ENCODE measurements at places on chromosomes 1 and 21.

- no peak overlapping the region for H3K4me3 ChIP-seq
- H3K4me1 ChIP-seq, result no peaks in the 10 kb centered on the region
- no peak for DNase-seq
- H3K27me3 ChIP-seq, result no peaks in the 10 kb centered on the region
- H3K36me3 ChIP-seq, result no peaks in the 10 kb centered on the region
Observed at GRCh38 chr21:38787461-38788274, 18.1 kb upstream of the ETS2 start.

GRCh38 chr1:228308085-228308601, 98.5 kb downstream of the TRIM11 start:
- H3K4me1 ChIP-seq, result no peaks in the 10 kb centered on the region
- no peak overlapping the region for H3K27ac ChIP-seq
- no peak overlapping the region for H3K4me3 ChIP-seq
- DNase-seq, result no peak
- no peaks in the 10 kb centered on the region for H3K27me3 ChIP-seq

- no peak overlapping the region for H3K4me3 ChIP-seq
- DNase-seq, result no peak
- no peak overlapping the region for H3K27ac ChIP-seq
- H3K36me3 ChIP-seq, result no peaks in the 10 kb centered on the region
Observed at GRCh38 chr1:7409278-7409677, 361.8 kb upstream of the VAMP3 start.

DNA sequence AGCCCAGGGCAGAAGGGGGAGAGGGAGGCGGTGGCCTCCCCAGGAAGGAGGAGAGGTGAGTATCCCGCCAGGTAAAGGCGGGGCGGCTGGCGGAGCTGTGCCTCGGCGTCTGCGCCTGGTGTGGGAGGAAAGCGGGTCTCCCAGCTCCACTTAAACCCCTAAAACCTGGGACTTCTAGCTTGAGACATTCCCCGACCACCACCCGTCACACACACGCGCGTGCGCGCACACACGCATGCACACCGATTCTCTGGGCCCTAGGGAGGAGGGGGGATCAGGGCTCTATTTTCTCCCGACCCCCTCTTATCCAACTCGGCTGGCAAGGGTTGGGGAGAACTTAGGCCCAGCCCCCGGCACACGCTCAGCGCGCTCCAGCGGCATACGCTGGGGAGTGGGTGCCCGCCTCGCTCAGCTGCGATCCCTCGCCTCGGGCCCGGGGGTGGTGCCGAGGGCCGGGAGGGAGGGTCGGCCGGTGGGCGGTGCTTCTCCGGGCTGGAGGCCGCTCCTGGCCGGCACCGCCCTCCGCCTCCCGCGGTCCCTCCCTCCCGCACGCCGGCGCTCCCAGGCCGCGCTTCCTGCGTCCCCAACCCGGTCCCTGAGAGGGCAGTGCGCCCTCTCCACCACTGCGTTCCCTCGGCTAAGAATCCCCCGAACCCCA, at the start of gene TMEM51:
Gene TMEM51, plus strand, starts transcription at position 564 of the 658 bp plus-strand sequence. CDS start 61,341 bp downstream, outside the sequence.
- DNase-seq, result no peak
- no peaks in the 10 kb centered on the region for H3K27me3 ChIP-seq
- peak within 1 kb of the TSS; percentile 85 for H3K27ac ChIP-seq
- no peaks in the 10 kb centered on the region for H3K36me3 ChIP-seq
- H3K4me3 ChIP-seq, result peak within 1 kb of the TSS; percentile 76

DNA sequence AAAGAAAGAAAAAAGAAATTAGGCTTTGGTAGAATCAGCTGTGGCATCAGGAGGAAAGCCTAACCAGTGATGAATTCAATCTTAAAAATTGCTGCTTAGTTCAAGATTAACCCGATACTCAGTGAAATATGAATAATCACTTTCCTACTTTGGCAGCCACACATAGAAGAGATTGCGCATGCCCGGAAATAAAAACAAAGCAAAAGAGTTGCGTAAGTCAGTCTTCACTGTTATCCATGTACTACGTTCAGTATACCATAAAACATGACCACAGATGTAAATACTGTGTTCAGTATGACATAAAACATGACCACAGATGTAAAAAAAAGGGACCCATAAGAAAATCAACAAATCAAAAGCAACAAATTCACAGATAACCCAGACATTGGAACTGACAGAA, 19.2 kb downstream of the CD1D start:
- no peak for DNase-seq
- no peak overlapping the region for H3K4me3 ChIP-seq

DNA sequence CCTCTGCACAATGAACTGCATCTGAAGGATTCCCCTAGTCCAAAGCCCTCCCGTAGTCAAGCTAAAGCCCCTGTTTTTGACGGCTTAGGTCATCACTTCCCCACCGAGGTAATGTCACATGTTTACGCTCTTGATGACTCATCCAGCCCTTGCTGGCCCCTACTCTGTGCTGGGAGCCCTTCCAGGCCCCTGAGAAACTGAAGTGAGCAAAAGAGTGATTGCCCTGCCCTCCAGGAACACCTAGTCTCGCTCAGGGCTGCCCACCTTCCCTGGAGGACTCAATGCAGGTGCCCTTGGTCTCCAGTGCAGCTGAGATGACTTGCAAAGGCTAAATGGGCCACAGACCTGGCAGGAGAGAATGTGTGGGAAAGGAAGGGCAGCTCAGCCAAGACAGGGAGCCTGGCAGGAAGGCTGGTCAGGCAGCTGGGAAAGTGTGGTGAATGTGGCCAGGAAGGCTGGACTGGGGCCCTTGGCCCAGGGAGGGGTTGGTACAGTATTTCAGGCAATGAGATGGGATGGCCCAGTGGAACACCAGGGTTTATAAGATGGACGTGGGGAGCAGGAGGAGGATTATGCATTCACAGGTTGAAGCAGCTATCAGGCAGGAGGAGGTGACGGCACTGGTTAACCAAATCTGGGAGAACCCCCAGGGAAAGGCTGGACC, 345.6 kb downstream of the NPHP4 start:
- H3K4me3 ChIP-seq, result no peak overlapping the region
- H3K36me3 ChIP-seq, result no peaks in the 10 kb centered on the region
- H3K4me1 ChIP-seq, result no peaks in the 10 kb centered on the region
- no peak overlapping the region for H3K27ac ChIP-seq

DNA sequence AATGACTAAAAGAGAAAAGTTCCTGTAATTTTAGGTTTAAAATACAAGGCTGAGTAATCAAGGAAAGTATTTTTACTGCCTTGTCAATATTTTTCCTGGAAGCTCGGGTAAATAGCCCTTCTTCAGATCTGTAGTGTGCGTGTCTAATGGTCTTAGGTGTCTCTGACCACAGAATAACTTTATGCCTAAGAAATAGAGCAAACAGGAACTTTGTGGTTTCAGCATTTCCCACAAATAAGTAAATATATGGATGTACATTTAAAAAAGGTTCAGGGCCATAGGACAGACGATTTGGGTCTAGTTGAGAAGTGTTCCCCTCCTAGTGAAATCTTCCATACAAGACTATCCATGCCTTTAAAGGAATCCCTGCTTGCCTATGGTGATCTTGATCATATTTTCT, 107.0 kb downstream of the ZC3H11B start:
- H3K4me3 ChIP-seq, result no peak overlapping the region
- no peaks in the 10 kb centered on the region for H3K27me3 ChIP-seq
- H3K4me1 ChIP-seq, result no peaks in the 10 kb centered on the region
- H3K27ac ChIP-seq, result no peak overlapping the region
- H3K36me3 ChIP-seq, result no peaks in the 10 kb centered on the region

DNA sequence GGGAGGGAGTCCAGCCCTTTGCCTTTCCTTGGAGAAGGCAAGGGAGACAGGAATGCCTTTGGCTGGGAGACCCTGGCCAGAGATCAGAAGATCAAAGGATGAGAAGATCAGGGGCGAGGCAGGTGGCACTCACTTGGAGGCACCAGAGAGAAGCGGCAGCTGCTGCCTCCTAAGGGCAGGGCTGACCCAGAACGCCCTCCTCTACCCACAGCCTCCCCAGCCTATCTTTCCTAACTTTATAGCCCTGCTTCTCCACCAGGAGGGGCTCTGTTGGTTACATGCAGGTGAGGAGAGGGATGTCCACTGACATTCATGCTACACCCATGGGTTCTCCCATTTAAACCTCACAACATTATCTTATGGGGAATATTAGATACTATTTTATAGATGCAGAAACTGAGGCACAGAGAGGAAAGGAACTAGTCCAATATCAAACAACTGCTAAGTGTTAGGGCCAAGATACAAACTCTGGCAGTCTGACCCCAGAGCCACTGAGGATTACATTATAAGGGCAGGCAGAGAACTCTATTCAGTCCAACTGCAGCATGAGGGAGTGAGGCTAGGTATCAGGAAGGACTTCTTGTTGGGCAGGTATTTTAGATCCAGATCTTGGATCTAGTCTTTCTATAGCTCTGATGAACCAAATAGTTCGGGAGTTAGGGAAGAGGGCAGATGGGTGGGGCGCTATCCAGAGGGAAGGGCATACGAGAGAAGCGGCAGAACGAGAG, 19.9 kb downstream of the LGR6 start:
- no peak overlapping the region for H3K4me3 ChIP-seq
- H3K4me1 ChIP-seq, result peaks cover 4% of the 10 kb centered on the region
- H3K27me3 ChIP-seq, result peaks cover 58% of the 10 kb centered on the region
- DNase-seq, result no peak
- H3K27ac ChIP-seq, result no peak overlapping the region

GRCh38 chr1:47618830-47619229, 181.0 kb downstream of the FOXD2 start:
- no peaks in the 10 kb centered on the region for H3K36me3 ChIP-seq
- DNase-seq, result no peak
- no peaks in the 10 kb centered on the region for H3K27me3 ChIP-seq
- no peak overlapping the region for H3K4me3 ChIP-seq
- no peak overlapping the region for H3K27ac ChIP-seq

GRCh38 chr1:117036018-117036461, 24.1 kb upstream of the TTF2 start:
- no peaks in the 10 kb centered on the region for H3K27me3 ChIP-seq
- H3K4me3 ChIP-seq, result no peak overlapping the region
- no peaks in the 10 kb centered on the region for H3K36me3 ChIP-seq
- DNase-seq, result no peak
- H3K4me1 ChIP-seq, result no peaks in the 10 kb centered on the region

DNA sequence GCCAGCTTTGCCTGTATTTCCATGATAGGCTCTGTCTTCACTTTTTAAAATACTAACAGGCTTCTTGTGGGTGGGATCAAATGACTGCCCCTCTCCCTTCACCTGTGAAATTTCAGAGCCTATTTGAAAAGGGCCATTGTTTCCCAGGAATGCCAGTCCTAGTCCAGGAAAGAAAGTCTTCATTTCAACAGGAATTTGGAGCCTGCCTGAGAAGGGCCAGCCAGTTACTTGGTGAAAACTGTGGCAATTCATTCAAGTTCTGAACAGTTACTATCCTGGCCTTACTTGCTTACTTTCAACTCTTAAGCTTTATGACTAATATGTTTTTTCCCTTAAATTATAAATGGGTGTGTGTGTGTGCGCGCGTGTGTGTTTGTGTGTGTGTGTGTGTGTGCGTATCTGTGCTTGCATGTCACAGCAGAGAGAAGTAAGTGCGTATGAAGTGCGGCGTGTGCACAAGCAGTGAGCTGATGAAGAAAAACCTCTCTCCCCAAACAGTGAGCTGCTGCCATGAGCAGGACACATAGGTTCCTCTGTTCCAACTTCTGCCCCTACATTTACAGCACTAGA, 67.5 kb upstream of the RNPC3 start:
- H3K27me3 ChIP-seq, result no peaks in the 10 kb centered on the region
- H3K4me3 ChIP-seq, result no peak overlapping the region
- no peak overlapping the region for H3K27ac ChIP-seq
- no peaks in the 10 kb centered on the region for H3K36me3 ChIP-seq

GRCh38 chr1:103265551-103265950, 157.2 kb upstream of the COL11A1 start:
- no peaks in the 10 kb centered on the region for H3K36me3 ChIP-seq
- no peaks in the 10 kb centered on the region for H3K4me1 ChIP-seq
- H3K4me3 ChIP-seq, result no peak overlapping the region

- H3K4me1 ChIP-seq, result no peaks in the 10 kb centered on the region
- H3K4me3 ChIP-seq, result no peak overlapping the region
- H3K36me3 ChIP-seq, result no peaks in the 10 kb centered on the region
- H3K27ac ChIP-seq, result no peak overlapping the region
Observed at GRCh38 chr1:63429281-63429680, 61.9 kb downstream of the ALG6 start.

GRCh38 chr1:77552626-77553025, 129.8 kb downstream of the ZZZ3 start:
- no peaks in the 10 kb centered on the region for H3K27me3 ChIP-seq
- no peaks in the 10 kb centered on the region for H3K36me3 ChIP-seq
- no peak overlapping the region for H3K27ac ChIP-seq
- DNase-seq, result no peak
- H3K4me3 ChIP-seq, result no peak overlapping the region

DNA sequence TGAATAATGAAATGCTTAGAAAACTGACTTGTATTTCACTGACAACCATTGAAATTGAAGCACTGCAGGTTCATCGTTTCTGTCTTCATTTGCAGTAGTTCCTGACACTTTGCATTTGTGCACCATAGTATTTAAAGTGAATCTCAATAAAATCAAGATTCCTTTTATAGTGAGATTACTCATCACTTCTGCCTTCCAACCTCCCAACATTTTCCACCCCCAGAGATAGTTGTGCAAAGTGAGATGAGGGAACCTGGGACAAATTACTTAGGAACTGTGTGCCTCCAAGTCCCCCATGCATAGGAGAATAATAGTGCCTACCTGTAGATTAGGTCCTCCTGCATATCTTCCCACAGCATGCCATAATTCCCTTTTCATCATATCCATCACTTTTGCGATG, 114.9 kb upstream of the DPT start:
- no peak overlapping the region for H3K27ac ChIP-seq
- no peaks in the 10 kb centered on the region for H3K4me1 ChIP-seq
- no peaks in the 10 kb centered on the region for H3K27me3 ChIP-seq
- DNase-seq, result no peak

DNA sequence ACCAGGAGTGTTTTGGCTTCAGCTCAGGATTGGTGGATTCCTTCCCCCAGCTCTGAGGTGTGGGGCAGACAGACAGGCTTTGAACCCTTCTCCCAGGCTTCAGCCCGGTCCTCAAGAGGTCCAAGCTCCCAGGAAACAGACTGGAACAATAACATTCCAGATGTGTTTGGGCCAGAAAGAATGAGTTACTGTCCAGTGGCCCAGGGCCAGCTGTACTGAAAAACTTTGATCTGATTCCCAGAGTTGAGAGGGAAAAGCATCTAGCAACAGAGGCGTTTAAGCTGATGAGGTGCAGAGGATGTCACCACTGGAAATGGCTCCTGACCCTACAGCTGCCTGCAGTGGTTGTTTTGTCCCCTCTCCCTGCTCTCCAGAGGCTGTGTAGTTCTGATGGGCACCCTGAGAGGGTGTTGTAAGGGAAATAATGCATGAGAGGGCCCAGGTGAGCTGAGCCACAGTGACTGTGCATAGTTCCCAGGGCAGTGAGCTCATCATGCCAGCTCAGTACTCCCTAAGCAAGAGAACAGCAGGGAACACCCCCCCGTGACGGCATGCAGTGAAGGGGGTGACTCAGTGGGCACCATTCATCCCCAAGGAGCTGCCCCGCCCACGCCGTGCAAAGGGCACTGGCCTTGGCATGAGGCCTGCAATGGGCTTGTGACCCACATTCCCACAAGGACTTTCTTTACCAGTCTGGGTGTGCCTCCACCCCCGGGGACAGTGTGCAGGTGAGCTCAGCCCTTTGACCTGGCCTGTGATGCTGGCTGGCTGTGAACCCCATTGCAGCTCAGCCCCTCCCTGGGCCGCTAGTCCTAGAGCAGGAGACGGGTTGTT, 13.8 kb upstream of the SFN start:
- peak overlapping the region; percentile 89 for H3K27ac ChIP-seq
- H3K27me3 ChIP-seq, result no peaks in the 10 kb centered on the region
- H3K4me3 ChIP-seq, result no peak overlapping the region
- peaks cover 12% of the 10 kb centered on the region for H3K4me1 ChIP-seq
- no peak for DNase-seq

- no peaks in the 10 kb centered on the region for H3K27me3 ChIP-seq
- no peak overlapping the region for H3K27ac ChIP-seq
- H3K36me3 ChIP-seq, result no peaks in the 10 kb centered on the region
Observed at GRCh38 chr1:64484651-64485050, 14.7 kb downstream of the CACHD1 start.

Measured in tibial nerve (tissue), 4 donors.